ENCODE measurements at places on chromosomes 11 and 22. TPM values are rescaled to one million over a fixed set of nuclear protein-coding genes. Genes with fewer than 3 reads are reported as not detected.

ABTB2 gene
- total RNA-seq: 0.45 TPM

CNIH2 gene
- 3.9 TPM for total RNA-seq

VSIG10L2 gene
- not detected for total RNA-seq

ETS1 gene
- total RNA-seq: 471 TPM

EMID1 gene
- not detected for total RNA-seq

F2 gene
- not detected for total RNA-seq

All from activated T-helper 17 cell treated with anti-CD3 and anti-CD28 coated beads, Interleukin-2, amount 50 U/mL, for 72 hours (primary cell).